HuH-7.5 (cell line): ENCODE measurements at places on chromosomes 2 and 18.

DNA sequence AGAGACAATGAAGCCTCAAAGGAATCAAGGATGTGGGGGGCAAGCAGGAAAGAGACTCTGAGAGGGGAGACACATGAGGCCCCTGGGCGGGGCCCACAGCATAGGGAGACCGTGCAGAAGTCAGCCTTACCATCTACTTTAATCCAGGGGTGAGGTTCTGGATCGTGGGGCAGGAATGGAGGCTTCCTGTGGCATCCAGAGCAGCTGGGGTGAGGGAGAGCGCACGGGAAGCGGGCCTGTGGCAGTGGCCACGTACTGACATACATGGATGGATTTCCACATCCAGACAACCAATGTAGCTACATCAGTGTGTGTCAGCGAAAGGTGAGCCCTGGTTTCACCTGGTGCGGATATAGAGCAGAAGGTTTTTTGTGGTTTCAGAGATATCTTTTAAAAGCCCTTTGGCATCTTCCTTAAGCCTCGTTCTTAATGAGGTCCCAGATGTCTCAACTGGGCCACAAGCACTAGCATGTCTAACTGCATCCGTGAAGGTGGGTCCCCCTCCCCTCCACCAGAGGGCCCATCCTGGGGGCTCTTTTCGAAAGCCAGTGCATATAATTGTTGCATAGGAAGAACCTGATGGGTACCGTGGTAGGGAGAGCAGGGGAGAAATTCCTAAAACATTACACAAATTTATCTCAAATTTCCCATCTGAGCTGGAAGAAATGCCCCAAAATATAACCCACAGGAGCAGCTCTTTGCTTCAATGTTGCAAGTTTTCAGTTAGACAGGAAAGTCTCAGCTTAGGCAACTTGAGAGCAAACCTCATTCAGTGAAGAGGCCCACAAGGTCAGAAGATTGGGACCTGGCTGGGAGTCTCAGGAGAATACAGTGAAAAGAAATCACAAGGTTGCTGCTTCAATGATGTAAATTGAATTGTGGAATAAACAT, 90.9 kb downstream of the SP3 start:
- no peak for DNase-seq

GRCh38 chr2:178125862-178126261, 13.6 kb downstream of the RBM45 start:
- DNase-seq, result no peak

DNA sequence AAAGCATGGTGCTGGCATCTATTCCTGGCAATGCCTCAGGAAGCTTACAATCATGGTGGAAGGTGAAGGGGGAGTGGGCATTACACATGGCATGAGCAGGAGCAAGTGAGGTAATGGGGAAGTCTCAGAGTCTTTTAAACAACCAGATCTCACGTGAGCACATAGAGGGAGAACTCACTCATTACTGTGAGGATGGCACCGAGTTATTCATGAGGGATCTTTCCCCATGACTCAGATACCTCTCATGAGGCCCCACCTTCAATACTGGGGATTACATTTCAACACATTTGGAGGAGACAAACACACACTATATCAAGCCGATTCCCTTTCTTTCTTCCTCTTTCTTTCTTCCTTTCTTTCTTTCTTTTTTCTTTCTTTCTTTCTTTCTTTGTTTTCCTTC, 47.9 kb upstream of the FANCL start:
- no peak for DNase-seq

GRCh38 chr18:75407468-75408437, 19.8 kb downstream of the SMIM21 start:
- DNase-seq, result no peak

- no peak for DNase-seq
Observed at GRCh38 chr2:172968061-172968469, 107.6 kb upstream of the MAP3K20 start.

DNA sequence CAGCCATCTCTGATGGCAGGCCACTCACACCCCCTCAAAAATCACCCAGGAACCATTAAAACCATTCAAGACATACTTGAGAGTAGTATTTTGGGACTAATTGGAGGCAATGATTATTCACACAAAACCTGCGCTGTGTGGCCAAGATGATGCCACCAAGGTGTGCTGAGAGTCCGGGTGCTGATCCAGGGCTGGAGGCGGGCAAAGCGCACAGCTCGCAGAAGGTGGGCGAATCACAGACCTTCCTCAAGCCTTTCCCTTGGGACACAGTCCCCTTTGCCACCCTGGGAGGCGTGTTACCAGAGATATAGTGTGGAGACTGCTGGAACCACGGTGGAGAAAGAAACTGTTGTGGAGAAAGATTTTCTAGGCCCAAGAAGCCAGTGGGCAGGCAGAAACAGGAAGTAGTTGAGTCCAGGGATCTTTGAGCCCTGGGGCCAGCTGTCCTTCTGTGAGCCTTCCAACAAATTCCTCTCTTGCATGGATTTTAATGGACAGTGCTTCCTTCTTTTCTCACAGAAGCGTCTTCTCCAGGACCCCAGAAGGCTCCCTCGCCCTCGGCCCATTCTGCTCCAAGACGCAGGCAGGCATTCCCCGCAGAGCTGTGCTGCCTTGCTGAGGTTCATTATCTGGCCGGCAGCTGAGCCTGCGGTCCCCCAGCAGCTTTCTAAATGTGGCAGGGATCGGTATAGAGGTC, 8.0 kb downstream of the COPS9 start:
- no peak for DNase-seq

DNA sequence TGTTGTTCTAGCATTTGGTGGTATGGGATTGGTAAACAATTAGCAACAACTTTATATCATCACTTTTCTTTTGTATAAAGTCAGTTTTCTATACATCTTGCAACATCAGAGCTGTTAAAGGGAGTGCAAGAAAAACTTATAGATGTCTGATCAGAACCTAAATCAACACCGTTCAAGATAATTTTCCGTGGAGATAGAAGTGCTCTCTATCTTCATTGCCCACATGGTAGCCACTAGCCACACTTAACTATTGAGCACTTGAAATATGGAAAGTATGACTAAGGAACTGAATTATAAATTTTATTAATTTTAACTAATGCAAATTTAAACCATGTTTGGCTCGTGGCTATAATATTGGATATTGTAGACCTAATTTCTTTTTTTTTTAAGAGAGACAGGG, 5.2 kb downstream of the TTC27 start:
- no peak for DNase-seq

DNA sequence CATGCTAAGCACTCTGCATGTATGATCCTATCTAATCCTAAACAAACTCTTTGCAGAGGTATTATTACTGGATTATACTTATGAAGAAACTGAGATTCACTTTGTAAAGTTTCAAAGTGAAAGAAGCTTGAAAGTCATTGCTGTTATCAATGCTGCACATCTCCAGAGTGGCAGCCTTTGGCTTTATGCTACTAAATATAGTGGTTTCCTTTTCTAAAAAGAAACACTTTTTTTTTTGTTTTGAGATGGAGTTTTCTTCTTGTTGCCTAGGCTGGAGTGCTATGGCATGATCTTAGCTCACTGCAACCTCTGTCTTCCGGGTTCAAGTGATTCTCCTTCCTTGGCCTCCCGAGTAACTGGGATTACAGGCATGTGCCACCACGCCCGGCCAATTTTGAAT, 114.9 kb upstream of the RAB27B start:
- no peak for DNase-seq

- DNase-seq, result no peak
Observed at GRCh38 chr2:36492216-36492945, 105.6 kb downstream of the FEZ2 start.

DNA sequence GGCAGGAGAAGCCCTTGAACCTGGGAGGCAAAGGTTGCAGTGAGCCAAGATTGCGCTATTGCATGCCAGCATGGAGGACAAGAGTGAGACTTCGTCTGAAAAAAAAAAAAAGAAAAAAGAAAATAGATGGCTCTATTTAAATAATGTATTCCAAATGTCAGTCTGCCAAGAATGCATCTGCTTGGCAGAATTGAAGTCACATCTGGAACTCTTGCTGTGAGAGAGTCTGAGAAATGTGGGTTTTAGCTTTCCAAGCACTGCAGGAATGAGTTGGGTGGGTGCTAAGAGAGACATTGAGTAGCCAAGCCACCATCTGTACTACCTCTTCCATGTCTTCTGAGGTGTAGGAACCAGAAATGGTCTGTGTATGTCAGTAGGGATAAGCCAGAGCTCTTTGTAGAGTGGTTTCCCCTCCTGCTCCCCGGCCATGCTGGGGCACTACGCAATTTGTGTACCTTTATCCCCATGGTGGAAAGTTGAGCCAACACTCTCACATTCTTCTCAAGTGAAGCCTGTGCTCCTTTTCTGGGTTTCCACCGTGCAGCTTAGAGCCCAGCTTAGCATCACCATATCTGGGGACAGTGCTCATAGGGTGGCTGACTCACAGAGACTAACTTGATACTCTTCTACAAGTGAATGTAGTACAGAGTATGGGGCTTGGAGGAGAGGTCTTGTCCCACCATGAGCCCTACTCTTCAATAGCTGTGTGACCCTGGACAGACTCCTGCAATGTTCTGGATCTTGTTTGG, 25.3 kb downstream of the IL1F10 start:
- no peak for DNase-seq

- DNase-seq, result no peak
Observed at GRCh38 chr18:70243131-70243929, 37.8 kb upstream of the RTTN start.

GRCh38 chr18:56284319-56284718, 354.1 kb downstream of the TXNL1 start:
- no peak for DNase-seq

DNA sequence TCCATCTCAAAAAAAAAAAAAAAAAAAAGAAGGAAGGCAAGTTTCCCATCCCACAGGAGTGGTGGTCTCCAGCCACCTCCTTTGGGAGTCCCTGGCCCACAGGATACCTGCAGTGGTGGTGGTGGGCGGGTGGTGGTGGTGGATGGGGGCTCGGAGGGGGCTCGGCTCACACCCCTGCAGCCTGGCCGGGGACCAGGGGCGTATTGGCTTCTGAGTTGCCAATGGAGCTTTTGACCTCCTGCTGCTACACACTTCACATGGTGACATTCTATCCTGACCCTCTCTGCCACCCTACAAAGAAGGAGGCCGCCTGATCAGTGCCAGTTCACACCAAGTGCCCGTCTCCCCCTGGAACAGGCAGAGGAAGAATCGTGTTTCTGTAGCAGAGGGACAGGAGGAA, 119.6 kb downstream of the NFATC1 start:
- DNase-seq, result no peak

DNA sequence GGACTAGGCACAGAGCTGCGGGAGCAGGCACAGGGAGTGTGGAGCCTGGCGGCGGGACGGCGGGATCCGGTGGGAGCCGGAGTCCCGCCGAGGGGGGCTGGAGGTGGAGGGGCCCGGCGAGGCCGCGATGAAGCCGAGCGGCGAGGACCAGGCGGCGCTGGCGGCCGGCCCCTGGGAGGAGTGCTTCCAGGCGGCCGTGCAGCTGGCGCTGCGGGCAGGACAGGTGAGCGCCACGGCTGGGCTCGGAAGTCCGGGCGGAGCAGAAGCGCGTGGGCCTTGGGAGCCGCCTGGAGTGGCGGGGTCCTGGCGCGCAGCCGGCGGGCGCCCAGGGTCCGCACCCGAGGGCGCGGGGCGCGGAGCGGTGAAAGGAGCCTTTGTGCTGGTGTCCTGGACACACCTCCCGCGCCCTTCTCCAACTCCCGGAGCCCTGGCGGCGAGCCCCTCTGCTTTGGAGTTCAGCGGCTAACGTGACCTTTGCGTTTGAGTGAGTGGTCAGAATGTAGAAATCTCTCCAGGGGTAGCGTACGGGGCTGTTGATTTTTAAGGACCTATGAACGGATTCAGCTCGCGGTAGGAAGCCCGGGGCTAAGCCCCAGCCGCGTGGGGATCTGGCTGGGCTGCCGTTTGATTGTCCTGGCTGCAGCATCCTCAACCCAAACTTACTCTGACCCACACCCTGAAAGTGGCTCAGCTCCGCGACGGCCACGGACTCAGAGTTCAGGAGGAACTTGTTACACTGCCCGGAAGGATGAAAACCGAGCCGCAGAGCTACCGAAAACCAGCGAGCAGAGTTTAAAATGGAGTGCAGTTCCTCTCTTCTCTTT, 448 bp downstream of the IMPA2 start:
- DNase-seq, result peak; percentile 73

DNA sequence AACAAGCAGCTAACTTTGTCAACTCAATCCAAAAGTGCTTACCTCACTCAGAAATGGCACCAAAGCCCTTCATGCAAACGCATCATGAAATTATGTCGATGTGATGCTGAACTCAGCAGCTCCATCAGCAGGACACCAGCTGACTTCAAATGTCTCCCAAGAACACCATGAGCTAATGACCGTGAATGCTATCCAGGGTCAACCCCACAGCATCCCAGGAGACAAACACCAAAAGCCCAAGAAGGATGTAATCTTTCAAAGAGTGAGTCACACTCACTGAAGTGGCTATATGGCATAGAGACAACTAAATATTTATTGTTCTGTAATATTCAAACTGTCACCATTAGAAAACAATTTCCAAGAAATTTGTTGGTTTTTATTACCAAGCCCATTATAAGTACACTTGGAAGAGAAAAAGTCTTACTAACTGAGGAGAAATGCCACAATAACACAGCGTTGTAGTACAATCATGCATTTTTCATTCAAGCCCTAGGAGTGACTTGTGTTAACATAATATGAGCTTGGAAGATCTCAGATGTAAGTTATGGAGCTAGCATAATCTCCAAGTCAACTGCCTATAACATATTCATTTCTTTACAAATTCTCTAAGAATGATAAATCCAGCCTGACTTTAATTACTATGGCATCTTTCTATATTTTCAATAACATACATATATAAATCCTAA, 165.0 kb upstream of the CCDC68 start:
- no peak for DNase-seq

GRCh38 chr2:157845081-157845480, 31.0 kb downstream of the ACVR1 start:
- no peak for DNase-seq
